MG63 (cell line): ENCODE measurements at places on chromosomes 1 and 21. TPM values are rescaled to one million over a fixed set of nuclear protein-coding genes. Genes with fewer than 3 reads are reported as not detected.

GRCh38 chr1:58979086-58979485, 195.2 kb upstream of the JUN start:
- no peak for DNase-seq

- no peak for DNase-seq
These were observed 46.7 kb downstream of the LPGAT1 start for GRCh38 chr1:211783897-211784296.

- peak; percentile 61 for DNase-seq
These were observed 21.7 kb upstream of the TUT4 start for GRCh38 chr1:52574594-52574993.

- DNase-seq: no peak
These were observed 1.5 kb upstream of the DNAJB4 start for GRCh38 chr1:78003070-78003746.

DNA sequence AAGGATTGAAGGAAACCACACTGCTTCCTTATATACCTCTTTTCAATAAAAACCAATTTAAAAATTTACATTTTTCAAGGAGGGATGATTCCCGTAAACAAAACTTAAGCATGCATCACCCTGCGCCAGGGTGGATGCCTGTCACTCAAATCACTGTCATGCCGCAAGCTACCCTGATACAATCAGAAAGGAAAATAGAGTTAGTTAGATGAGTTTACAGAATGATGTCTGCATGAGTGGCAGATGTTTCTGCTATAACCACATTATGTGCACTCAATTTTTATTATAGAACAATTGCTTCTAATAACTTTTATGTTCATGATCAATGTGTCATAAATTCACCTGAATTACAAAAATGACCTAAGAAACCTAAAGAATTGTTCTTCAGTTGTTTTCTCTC, 123.4 kb upstream of the ADGRL4 start:
- no peak for DNase-seq

DNA sequence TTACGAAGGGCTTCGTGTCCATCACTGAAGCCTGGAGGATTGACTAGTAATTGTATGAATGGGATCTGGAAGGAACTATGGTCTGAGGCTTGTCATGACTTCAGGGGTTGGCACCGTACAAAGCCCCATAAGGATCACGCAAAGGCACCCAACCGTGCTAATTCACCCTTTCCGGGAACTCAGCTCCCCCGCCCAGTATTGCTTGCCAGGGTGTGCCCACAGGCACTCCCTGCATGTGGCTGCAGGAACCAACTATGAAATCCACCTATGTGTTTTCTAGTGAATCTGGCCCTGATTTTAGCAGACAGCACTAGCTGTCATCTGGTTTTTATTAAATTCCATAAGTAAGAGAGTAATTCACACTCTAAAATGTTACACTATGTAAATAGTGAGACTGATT, 139.2 kb downstream of the TM2D1 start:
- DNase-seq: peak; percentile 87

DNA sequence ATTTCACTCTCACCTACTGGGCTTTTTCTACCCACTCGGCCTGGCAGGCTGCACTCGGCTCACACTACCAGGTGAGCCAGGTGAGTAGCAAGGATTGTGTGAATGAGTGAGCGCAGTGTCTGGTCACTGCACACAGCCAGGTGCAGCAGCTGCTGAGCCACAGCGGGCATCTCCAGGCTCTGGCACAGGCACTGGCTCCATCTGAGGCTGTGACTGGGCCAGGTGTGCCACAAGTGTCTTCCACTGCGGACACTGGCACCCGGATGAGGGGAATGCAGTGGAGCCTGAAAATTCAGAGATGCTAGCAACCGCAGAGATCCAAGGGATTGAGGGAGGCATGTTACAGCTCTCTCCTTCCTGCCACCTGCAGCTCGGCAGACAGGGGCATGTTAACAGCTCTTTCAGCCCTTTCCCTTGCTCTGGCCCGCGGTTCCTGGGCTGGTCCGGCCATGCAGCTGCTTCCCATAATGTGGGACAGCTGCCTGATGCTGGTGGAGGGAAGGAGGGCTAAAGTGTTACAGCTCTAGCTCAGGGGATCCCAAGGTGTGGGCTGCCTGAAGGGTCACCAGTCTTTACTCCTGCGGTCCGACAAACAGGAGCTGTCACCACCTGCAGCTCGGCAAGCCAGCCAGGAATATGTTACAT, 1038.3 kb downstream of the AMY1C start:
- no peak for DNase-seq

DNA sequence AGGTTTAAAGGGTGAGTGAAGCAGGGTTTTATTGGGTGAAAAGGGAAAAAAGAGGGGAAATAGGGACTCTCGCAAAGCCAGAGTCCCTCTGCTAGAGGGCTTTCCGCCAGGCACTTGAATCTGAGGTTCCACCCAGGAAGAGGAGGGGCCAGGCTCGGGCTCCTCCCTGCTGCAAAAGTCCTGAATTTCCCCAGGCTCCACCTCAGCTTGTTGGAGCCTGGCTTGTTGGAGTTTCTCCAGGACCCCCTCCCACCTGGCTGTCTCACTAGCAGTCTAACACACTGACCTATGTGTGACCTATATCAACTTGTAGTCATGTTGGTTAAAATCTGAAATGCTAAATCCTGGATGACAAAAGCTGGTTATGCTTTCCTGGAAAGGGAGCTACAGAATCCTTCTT, 25.5 kb downstream of the GBP2 start:
- no peak for DNase-seq

Gene ARMH1
- total RNA-seq: not detected in 2 replicates

GRCh38 chr1:74857676-74858075, 124.7 kb downstream of the TYW3 start:
- no peak for DNase-seq
